ENCODE measurements at places on chromosomes 4 and X. TPM values are rescaled to one million over a fixed set of nuclear protein-coding genes. Genes with fewer than 3 reads are reported as not detected.

The MAGT1 gene
- polyA plus RNA-seq = 50.4 TPM

- H3K27me3 ChIP-seq = no peaks in the 10 kb centered on the region
- no peaks in the 10 kb centered on the region for H3K36me3 ChIP-seq
- no peaks in the 10 kb centered on the region for H3K4me1 ChIP-seq
- no peak overlapping the region for H3K27ac ChIP-seq
These were observed 162.6 kb downstream of the INPP4B start for GRCh38 chr4:142683503-142683902.

The ZNF81 gene
- polyA plus RNA-seq = 2.5 TPM

GRCh38 chr4:67550857-67551256 lies 5.6 kb upstream of the CENPC start:
- H3K4me3 ChIP-seq = no peak overlapping the region
- no peak for DNase-seq
- 0 out of 2 replicates have a peak, but pooled peaks cover 2% of the 10 kb centered on the region for H3K4me1 ChIP-seq
- H3K27me3 ChIP-seq = no peaks in the 10 kb centered on the region
- H3K36me3 ChIP-seq = no peaks in the 10 kb centered on the region

GRCh38 chrX:103538728-103539127 lies 19.4 kb upstream of the RAB40A start:
- no peak for DNase-seq
- H3K4me3 ChIP-seq = no peak overlapping the region
- H3K27me3 ChIP-seq = no peaks in the 10 kb centered on the region
- H3K27ac ChIP-seq = no peak overlapping the region
- no peaks in the 10 kb centered on the region for H3K36me3 ChIP-seq
- peaks cover 22% of the 10 kb centered on the region for H3K4me1 ChIP-seq

- H3K4me3 ChIP-seq = peak overlapping the region; percentile 30
- H3K36me3 ChIP-seq = peaks cover 9% of the 10 kb centered on the region
- peak; percentile 96 for DNase-seq
- H3K4me1 ChIP-seq = peaks cover 55% of the 10 kb centered on the region
These were observed 19.3 kb downstream of the SCARB2 start for GRCh38 chr4:76194325-76194724.

GRCh38 chr4:6225469-6225868 lies 25.1 kb upstream of the JAKMIP1 start:
- H3K27ac ChIP-seq = no peak overlapping the region
- peaks cover 9% of the 10 kb centered on the region for H3K27me3 ChIP-seq
- no peak overlapping the region for H3K4me3 ChIP-seq
- peak; percentile 43 for DNase-seq

The NR0B1 gene
- polyA plus RNA-seq = not detected

GRCh38 chrX:25156323-25156722 lies 140.6 kb upstream of the ARX start:
- no peaks in the 10 kb centered on the region for H3K4me1 ChIP-seq
- H3K27ac ChIP-seq = no peak overlapping the region
- DNase-seq = no peak
- no peaks in the 10 kb centered on the region for H3K27me3 ChIP-seq
- H3K36me3 ChIP-seq = no peaks in the 10 kb centered on the region

DNA sequence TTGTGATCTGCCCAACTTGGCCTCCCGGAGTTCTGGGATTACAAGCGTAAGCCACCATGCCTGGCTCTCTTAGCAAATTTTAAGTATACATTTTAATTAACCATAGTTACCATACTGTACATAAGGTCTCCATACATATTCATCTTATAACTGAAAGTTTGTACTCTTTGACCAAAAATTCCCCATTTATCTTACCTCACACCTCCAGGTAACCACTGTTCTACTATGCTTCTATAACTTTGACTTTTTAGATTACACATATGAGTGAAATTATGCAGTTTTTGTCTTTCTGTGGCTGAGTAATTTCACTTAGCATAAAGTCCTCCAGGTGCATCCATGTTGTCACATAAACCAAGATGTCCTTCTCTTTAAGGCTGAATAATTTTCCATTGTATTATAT lies 17.4 kb downstream of the C4orf51 start:
- no peaks in the 10 kb centered on the region for H3K4me1 ChIP-seq
- H3K27ac ChIP-seq = no peak overlapping the region
- H3K27me3 ChIP-seq = no peaks in the 10 kb centered on the region
- H3K36me3 ChIP-seq = no peaks in the 10 kb centered on the region
- H3K4me3 ChIP-seq = no peak overlapping the region

The ZNF330 gene
- polyA plus RNA-seq = 36.1 TPM

The SRPX2 gene
- 40.3 TPM for polyA plus RNA-seq

DNA sequence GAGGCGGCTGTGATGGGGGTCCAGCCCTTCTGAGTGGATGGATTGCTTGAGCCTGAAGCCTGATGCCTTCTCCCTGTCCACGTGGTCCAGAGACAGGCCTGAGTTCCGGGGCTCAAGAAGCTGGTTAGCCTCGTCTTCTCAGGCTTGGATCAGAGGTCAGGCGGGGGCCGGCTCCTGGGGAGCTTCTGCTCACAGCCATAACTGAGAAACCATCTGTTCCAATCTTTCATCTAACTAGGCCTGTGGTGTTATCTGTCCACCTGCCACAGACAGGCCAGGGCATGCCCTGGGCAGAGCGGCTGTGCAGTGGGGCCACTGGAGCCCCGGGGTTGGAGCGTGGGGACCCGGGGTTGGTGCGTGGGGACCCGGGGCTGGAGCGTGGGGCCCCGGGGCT lies 63.1 kb downstream of the SORCS2 start:
- H3K4me1 ChIP-seq = peaks cover 2% of the 10 kb centered on the region
- no peak for DNase-seq
- H3K36me3 ChIP-seq = no peaks in the 10 kb centered on the region
- peaks cover 2% of the 10 kb centered on the region for H3K27me3 ChIP-seq
- no peak overlapping the region for H3K27ac ChIP-seq
- H3K4me3 ChIP-seq = no peak overlapping the region

DNA sequence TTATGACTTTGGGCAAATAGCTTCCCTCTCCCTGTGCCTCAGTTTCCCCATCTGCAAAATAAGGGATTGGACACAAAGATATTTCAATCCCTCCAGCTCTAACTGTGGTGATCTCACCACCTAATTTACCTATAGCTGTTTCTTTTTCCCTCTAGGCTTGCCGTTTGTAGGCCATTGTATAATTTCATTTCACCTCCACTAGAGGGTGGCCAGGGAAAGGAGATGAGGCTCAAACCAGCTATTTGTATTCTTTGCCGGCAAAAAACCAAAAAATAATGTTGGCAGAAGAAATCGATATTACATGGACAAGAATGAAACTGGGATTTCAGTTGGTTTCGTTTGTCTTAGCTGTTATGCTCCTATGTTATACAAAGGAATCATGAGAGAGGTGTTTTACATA lies 36.1 kb upstream of the DOCK11 start:
- H3K27ac ChIP-seq = no peak overlapping the region
- no peaks in the 10 kb centered on the region for H3K36me3 ChIP-seq
- no peak overlapping the region for H3K4me3 ChIP-seq
- H3K4me1 ChIP-seq = no peaks in the 10 kb centered on the region
- DNase-seq = peak; percentile 65

DNA sequence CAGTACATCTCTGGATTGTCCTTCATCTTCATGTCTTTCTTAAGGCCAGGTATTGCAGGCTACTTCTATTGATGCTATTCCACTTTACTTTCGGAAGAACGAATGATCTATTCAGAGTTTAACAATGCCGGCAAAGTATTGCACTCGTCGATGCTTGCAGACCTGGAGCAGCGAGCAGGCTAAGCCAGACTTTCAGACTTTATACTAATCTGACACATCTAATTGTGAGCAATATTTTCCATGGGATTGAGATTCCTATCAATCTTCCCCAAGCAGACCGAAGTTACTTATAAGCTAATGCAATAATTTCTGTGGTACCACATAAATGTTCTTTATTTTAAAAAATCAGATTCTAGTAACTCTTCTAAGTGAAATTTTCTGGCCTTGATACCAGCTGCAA lies 1.6 kb downstream of the EMCN start:
- H3K4me1 ChIP-seq = peaks cover 41% of the 10 kb centered on the region
- no peak overlapping the region for H3K4me3 ChIP-seq
- peak; percentile 14 for DNase-seq
- H3K27me3 ChIP-seq = no peaks in the 10 kb centered on the region
- H3K27ac ChIP-seq = no peak overlapping the region

GRCh38 chr4:20331642-20332041 lies 79.9 kb downstream of the SLIT2 start:
- peak; percentile 43 for DNase-seq
- no peaks in the 10 kb centered on the region for H3K27me3 ChIP-seq
- peaks cover 31% of the 10 kb centered on the region for H3K4me1 ChIP-seq
- H3K27ac ChIP-seq = no peak overlapping the region
- H3K36me3 ChIP-seq = no peaks in the 10 kb centered on the region

The C1QTNF7 gene
- not detected for polyA plus RNA-seq

DNA sequence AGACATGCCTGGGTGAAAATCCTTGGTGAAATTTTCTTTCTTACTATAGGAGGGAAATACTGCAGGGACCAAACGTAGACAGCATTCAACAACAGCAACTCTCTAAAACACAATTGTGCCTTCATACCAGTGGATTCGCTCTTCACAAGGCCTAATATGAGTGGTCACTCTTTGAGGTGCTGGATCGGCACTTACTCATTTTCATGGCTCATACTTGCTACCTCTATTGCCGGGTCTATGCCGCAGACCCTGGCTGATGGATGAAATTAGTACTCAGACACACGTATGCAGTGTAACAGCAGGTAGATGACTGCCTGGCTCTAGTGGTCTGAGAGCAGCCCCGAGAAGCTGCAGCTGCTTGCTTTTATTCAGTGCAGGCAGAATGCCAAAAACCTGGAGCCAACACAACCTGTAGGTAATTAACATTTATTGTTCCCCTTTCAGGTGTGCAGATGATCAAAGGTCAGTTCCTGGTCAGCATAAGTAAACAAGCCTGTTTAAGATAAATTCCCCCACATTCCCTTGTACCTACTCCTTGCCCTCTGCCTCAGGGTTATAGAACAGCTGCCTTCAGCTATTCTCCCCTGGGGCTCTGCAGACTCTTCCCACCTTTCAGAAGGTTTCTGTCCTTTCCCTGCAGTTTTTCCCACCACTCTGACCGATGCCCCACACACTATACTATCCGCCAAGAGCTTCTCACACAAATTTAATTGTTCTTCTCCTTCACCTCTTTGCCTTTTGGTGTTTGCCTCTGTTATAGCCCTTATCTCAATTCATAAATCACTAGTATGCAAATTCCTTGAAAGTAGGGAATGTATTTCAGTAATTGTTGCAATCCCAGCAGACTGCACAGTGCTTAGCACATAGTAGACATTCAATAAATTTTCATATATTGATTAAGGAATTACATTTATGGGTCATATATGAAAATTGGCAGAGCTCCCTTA lies 210.0 kb downstream of the SPANXN3 start:
- no peak overlapping the region for H3K4me3 ChIP-seq
- DNase-seq = no peak
- H3K4me1 ChIP-seq = no peaks in the 10 kb centered on the region
- no peak overlapping the region for H3K27ac ChIP-seq
- no peaks in the 10 kb centered on the region for H3K27me3 ChIP-seq

DNA sequence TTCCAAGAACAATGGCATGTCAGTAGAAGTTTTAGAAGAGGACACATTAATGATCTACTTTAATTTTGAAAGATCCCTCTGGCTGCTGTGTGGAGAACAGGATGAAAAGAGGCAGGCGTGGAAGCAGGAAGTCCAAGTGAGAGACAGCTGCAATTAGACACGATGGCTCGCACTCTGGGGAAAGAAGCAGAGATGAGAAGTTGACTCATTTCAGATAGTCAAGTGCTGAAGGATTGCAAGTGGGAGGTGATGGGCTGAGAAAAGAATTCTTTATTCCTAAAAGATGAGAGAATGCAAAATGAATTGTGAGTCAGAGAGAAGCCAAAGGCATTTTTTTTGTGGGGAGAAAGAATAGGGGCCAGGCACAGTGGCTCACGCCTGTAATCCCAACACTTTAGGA lies 16.5 kb downstream of the RXFP1 start:
- peaks cover 37% of the 10 kb centered on the region for H3K4me1 ChIP-seq
- H3K27me3 ChIP-seq = no peaks in the 10 kb centered on the region
- peak overlapping the region; percentile 59 for H3K27ac ChIP-seq
- peak; percentile 87 for DNase-seq

The CTAG1A gene
- polyA plus RNA-seq = not detected

DNA sequence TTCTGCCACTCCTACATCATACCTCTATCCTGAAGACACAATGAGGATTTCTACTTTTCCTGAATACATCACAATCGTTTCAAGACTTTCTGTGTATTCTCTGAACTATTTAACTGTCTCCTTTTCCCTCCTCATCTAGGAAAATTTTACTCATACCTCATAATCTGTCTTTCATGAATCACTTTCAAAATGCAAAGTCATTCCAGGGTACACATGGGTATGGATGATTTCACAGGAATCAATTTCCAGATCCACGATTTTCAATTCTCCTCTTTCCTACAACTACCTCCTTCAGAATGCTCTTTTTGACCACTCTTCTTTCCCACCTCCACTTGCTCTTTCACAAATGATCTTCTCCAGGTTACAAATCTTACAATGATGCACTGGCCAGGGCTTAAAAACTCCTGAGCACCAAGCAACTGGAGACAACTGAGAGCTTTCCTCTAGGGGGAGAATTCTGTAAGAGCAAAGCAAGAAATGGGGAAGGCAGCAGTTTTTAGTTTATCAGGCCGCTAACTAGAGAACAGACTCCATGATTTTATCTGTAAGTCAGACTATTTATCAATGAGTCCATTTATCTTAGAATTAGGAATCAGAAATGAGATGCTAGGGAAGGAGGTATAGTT lies 116.4 kb downstream of the PPP3CA start:
- peak; percentile 65 for DNase-seq
- H3K4me1 ChIP-seq = peaks cover 44% of the 10 kb centered on the region
- no peaks in the 10 kb centered on the region for H3K36me3 ChIP-seq
- no peaks in the 10 kb centered on the region for H3K27me3 ChIP-seq
- peak overlapping the region; percentile 27 for H3K27ac ChIP-seq

- no peaks in the 10 kb centered on the region for H3K36me3 ChIP-seq
- peaks cover 47% of the 10 kb centered on the region for H3K27me3 ChIP-seq
- H3K4me3 ChIP-seq = no peak overlapping the region
- H3K4me1 ChIP-seq = no peaks in the 10 kb centered on the region
These were observed 209.8 kb upstream of the NOCT start for GRCh38 chr4:138805736-138806135.

GRCh38 chrX:149937871-149938426 lies 342 bp downstream of the EOLA2 start:
- H3K36me3 ChIP-seq = no peaks in the 10 kb centered on the region
- H3K27me3 ChIP-seq = no peaks in the 10 kb centered on the region
- H3K4me3 ChIP-seq = peak overlapping the region; percentile 91

Data from GM23248 (cell line).